ENCODE measurements at places on chromosomes 3 and 15.

- no peak for DNase-seq
Measured at GRCh38 chr15:33612721-33613304, 302.0 kb downstream of the RYR3 start.

GRCh38 chr3:169662132-169662842, 1.2 kb downstream of the MECOM start:
- DNase-seq, result peak; percentile 82

DNA sequence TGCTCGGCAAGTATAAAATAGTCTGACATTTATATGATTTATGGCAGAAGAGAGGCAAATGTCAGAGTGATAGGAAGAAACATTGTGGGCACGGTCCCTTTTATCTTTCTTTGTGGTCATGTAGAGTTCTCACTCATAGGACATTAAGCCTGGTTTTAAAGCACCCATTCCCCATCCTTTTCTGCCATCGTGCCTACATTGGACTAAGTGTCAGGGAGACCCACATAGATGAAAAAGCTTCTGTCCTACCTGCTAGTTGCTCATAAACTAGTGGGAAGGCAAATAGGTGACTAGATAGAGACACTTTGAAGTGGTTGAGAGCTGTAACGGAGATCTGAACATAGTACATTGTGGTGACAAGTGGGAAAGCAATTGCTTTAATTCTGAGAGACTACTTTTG, 155.7 kb downstream of the B3GALNT1 start:
- DNase-seq, result no peak

- DNase-seq, result no peak
Measured at GRCh38 chr3:174863488-174863887, 4.4 kb downstream of the NAALADL2 start.

Data from NCI-H526 treated with DMSO at 0.1 percent for 48 hours (cell line).